ENCODE measurements at places on chromosomes 1 and 21.

DNA sequence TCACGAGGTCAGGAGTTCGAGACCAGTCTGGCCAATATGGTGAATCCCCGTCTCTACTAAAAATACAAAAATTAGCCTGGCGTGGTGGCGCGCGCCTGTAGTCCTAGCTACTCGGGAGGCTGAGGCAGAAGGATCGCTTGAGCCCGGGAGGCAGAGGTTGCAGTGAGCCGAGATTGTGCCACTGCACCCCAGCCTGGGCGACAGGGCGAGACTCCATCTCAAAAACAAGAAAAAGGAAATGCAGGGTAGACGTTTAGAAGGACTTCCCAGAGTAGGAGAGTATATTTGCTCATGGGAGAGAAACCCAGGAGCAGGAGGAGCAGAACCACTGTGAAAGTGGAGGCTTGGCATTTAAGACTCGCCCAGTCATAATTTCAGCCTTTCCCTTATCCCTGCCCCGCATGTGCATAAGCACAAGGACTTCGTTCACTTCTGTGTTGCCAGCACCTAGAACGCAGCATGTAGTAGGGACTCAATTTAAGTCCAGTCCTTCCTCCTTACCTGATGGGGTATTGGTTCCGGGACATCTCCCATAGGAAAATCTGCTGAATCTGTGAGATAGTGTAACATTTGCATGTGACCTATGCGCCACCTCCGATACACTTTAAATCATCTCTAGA is 5.2 kb upstream of the MEF2D start:
- no peak for DNase-seq

DNA sequence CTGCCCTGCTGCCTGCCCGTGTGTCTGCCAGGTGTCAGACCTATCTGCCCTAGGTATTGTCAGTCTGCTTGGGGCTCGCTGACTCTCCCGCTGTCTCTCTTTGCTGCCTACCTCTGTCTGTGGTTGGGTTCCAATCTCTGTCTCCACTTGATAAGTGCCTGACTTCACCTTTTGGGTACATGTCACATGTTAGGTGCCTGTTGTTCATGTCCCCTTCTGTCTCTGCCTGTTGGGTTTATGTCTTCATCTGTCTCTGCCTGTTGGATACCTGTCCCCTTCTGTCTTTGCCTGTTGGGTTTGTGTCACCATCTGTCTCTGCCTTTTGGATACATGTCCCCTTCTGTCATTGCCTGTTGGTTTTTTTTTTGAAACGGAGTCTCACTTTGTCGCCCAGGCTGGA is 14.6 kb downstream of the RPS6KA1 start:
- DNase-seq = no peak

GRCh38 chr21:44349416-44349846 is 4.0 kb upstream of the TRPM2 start:
- no peak for DNase-seq

DNA sequence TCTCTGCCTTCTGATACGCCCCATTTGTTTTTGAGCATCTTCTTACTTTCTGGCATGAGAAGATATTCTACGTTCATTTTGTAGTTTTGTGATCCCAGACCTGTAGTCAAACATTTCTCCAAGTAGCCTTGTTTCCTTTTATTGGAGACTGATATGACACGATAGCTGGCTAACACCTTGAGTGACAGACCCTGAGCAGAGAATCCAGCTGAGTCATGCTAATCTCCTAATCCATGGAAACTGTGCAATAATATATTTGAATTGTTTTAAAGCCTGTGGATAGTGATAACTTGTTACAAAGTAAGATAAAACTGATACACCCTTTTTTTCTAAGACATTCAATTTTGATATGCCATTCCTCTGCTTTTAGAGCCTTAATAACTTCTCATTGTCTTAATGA is 1.2 kb upstream of the IFI44L start:
- DNase-seq = no peak

- DNase-seq = no peak
Measured at GRCh38 chr1:184569106-184569505, 182.3 kb downstream of the C1orf21 start.

DNA sequence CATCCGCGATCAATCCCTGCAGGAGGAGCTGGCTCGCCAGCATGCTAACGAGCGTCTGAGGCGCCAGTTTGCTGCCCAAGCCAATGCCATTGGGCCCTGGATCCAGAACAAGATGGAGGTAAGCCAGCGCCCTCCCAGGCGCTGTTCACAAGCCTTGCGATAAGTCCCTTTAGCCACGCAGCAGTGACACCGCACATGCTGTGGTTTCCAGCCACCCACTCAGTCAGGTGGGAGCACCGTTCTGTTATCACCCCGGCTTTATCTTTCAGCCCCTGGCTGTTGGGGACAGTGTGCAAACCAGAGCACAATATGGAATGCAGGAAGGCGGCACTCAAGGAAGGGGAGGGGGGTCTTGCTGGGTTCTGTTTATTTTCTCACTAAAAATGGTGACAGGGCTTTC is 41.1 kb upstream of the MTR start:
- no peak for DNase-seq

DNA sequence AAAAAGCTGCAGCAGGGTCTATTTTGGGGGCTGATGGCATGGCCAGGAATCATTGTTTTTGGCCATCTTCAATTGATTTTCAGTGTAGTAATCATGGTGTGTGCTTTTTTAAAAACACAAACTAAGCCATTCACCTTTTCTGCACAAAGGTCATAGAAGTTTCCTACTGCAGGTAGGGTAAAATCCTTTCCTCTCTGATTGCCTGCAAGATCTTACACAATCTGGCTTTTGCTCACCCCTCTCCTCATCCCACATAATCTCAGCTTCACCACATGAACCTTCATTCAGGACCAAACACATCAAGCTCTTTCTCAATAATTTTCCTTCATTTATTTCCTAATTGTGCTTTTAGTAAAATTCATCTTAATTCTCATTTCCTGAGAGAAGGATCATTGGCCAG is 38.3 kb upstream of the GBP5 start:
- DNase-seq = no peak

DNA sequence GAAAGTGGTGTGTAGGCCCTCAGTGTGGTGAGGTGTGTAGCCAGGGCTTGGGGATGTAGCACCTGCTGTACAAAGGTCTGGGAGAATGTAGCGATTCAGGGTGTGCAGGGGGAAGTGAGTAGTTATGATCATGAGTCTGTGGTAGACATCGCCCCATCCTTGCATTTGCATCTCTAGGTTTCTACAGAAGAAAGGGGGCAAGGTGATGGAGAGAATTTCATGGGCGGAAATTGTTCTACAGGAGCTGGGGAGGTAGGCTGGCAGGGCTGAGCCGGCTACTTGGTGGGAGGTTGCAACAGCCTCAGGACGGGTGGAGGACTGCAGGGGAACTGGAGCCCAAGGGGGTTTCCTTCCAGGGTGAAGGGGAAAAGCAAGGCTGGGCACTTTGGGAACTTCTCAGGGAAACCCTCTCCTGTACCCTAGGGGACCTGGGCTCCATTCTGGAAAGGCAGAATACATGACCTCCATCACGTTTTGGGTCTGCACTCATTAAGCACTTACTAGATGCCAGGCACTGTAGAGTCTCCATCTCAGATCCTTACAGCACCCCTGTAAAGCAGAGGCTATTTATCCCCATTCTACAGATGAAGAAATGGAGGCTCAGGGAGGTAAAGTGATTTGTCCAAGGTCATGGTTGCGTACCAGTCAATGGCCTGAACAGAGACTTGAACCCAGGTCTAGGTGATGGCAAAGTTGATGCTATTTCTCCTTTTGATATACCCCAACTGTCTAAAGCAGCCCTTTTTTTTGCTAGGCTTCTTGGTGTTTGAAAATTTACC is 14.5 kb upstream of the TNFRSF1B start:
- no peak for DNase-seq

- no peak for DNase-seq
Measured at GRCh38 chr1:44230796-44231195, 17.5 kb downstream of the DMAP1 start.

DNA sequence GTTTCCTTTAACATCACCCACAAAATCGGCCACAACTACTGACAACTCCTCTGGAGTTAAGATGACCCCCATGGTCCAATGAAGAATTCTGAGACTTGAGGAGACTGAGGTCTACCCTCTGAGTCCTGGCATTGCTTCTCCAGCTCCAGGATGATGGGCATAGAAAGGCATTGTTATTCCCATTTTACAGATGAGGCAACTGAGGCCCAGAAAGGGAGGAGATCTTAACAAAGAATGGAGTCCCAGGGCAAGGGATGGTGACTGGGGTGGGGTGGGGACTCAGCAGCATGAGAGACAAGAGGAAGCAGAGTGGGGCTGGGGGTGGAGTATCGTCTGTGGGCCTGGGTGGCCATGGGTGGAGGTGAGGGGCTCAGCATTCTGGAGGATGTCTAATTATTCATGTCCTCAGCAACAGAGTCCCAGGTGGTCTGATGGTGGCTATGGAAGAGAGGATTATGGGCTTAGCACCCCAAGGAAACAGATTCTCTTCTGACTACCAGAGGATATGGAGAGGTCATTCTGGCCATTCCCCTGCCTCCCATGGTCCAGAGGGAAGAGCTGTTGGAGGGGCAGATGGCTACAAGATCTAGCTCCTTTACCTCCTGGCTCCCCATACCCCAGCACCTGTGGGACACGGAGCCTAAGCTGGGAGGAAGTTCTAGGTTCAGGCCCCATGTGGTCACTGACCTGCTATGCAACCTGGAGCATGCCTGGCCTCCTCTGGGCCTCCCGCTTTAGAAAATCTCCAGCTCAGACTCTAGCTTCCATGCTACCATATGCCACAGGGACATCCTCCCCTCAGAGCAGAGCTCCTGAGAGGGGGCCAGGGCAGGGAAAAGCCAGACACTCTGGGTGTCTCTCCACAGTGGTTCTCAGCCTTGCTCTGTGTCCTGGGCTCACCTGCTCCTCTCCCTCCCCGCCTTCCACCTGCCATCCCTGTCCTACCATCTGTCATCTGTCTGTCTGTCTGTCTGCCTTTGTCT is 37.4 kb upstream of the DMBX1 start:
- DNase-seq = no peak

DNA sequence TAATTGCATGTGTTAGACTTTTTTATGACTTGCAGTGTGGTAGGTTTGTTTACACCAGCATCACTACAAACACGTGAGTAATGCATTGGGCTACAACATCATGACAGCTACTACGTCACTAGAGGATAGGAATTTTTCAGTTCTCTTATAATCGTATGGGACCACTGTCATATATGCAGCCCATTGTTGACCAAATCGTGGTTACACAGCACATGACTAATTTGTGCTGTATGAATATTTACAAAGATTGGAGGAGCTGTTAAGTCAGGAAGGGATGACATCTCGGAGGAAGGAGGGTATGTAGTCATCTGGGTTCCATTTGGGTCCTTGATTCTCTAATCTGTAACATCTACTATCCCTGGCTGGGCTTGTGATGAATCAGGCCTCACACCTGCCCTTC is 270.9 kb downstream of the TNR start:
- DNase-seq = peak; percentile 16

DNA sequence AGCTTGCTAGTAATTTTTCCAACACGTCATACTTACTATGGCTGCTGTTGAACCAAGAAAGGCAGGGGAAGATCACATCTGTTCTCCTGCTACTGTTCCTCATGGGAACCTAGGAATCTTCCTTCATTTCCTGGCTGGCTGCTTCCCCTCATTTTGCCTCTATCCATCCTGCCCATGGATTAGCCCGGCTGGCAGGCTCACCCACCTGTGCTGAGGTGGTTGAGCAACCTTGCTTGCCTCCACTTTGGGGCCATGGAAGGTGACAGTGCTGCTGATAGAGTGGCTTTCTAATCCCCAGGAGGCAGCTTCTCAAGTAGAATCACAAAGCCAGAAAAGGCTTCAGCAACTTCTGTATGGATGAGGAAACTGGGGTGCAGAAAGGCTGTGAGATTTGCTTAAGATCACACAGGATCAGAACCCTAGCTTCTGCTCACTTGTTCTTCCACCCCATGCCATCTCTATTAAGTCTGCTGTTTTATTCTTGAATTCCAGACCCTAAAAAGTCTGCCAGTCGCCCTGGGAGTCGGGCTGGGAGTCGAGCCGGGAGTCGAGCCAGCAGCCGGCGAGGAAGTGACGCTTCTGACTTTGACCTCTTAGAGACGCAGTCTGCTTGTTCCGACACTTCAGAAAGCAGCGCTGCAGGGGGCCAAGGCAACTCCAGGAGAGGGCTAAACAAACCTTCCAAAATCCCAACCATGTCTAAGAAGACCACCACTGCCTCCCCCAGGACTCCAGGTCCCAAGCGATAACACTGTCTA is 6.2 kb upstream of the BMP8A start:
- no peak for DNase-seq

DNA sequence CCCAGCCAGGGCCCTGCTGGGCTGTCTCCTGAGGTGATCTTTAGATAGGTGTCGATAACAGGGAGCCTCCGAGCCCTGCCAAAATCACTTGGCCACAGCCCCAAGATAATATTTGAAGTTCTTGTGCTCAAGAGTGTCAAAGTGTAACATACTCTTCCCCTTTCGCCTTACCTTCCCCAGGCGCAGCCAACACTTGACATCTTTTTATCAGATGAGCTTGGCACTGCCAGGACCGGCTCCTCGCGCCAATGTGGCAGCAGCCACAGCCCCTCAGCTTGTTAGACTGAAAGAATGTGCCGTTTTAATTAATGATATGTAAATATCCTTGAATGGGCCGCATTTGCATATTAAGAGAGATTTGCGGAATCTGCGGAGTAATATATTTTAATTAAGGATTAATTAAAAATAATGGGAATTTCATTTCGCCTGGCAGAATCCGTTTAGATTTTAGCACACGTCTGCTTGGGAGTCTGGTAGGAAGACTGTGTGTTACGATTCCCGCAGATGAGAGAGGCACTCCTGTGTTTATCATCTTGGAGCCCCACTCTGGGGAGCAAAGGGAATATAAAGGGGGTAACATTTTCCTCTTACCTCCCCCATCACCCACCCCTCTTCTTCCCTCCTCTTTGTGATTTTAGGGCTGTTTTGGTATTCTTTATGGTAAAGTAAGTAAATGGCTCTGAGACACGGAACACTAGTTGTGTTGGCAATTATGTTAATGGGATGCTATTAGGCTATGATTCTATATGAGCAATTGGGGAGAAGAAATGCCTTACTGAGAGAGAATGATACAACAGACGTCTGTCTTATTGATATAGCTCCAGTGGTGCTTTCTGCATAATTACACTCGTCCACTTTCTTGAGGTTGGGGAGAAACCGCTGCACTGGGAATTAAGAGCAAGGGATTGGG is 109.8 kb downstream of the PBX1 start:
- DNase-seq = no peak

DNA sequence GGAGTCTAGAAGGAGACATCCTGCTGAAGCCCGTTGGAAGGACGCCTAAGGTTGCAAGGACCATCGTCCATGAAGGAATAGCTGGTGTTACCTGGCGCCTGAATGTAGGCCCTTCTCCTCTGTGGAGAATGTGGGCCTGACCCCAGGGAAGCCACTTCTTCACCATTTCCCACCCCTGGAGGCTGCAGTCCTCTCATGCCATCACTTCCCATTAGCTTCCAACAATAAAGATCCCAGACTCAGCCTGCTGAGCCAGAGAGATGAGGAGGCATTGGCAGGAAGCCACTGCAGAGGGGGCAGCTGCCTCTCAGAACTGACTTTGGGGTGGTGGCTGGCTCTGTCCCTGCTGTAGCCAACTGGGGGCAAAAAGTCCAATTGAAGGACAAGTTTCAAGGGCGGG is 21.3 kb upstream of the KCNE2 start:
- no peak for DNase-seq

DNA sequence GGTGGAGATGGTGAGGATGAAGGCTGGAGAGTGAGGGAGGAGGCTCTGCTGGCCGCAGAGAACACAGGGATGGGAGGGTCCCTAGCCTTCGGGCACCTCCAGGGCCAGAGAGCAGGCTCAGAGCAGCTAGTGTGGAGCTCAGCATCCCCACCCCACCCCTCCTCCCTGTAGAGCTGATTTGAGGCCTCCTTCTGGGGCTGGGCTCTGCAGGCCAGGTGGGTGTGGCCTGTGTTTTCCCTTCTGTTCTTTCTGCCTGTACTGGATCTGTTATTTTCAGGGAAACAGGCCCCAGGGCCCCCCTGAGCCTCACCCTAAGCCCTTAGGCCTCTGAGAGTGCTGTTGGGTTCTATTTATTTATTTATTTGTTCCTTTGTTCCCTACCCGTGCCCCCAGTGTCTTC is 44.8 kb downstream of the TMCC2 start:
- no peak for DNase-seq

Data from activated CD4-positive, alpha-beta T cell treated with anti-CD3 and anti-CD28 coated beads, Interleukin-2, amount 50 U/mL, for 16 hours (primary cell).